A673 (cell line): ENCODE measurements at places on chromosomes 12 and 14. TPM values are rescaled to one million over a fixed set of nuclear protein-coding genes. Genes with fewer than 3 reads are reported as not detected.
A peak's percentile ranks its signal among the peaks of the same experiment; 100 is the strongest.

- DNase-seq, result no peak
These were observed 4.6 kb downstream of the TMEM120B start for GRCh38 chr12:121717041-121717699.

GRCh38 chr12:6620137-6620884 is 13.1 kb upstream of the CHD4 start:
- no peak for DNase-seq

DNA sequence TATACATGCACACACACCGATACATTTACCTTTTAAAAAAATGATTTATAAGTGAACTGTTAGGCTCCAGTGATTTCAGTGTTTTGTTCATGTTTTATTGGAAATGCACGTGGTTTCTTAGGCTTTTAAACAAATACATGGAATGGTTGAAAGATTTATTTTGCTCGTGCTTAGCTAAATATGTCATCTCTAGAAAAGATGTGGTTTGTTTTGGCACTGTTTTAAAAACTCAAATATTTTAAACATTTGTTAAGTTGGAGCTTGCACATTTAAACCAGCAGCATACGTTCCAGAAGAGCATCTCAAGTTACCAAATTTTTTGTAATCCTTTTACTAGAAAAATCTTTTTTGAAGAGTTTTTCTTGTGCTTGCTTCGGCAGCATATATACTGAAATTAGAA is 44.5 kb downstream of the FOXA1 start:
- DNase-seq, result no peak

Gene CALM1
- total RNA-seq, result 961 and 998 TPM in 2 replicates

- no peak for DNase-seq
These were observed 209.6 kb downstream of the CRADD start for GRCh38 chr12:93886533-93887511.

DNA sequence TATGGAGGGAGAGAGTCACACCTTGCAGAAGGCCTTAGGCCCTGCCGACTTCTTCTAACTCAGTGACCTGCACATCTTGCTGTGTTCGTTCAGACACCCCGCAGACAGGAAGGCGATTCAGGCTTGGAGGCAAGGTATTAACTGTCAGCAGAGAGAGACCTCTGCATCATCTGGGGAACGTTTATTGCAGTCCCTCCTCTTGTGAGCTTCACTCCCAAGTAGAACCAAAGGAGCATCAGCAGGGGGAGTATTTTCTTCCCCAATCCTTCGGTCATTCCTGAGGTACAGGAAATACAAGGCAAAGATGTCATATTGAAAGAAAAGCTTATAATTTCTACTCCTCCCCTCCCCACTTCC is 217.9 kb downstream of the CRADD start:
- DNase-seq, result no peak

Gene FOXA1
- total RNA-seq, result 4.3 and 7.5 TPM in 2 replicates

- no peak for DNase-seq
These were observed 1382.1 kb downstream of the AACS start for GRCh38 chr12:126447346-126447745.

Gene FGF6
- not detected in 2 replicates for total RNA-seq

Gene ERBB3
- 0.70 and 2.0 TPM in 2 replicates for total RNA-seq

DNA sequence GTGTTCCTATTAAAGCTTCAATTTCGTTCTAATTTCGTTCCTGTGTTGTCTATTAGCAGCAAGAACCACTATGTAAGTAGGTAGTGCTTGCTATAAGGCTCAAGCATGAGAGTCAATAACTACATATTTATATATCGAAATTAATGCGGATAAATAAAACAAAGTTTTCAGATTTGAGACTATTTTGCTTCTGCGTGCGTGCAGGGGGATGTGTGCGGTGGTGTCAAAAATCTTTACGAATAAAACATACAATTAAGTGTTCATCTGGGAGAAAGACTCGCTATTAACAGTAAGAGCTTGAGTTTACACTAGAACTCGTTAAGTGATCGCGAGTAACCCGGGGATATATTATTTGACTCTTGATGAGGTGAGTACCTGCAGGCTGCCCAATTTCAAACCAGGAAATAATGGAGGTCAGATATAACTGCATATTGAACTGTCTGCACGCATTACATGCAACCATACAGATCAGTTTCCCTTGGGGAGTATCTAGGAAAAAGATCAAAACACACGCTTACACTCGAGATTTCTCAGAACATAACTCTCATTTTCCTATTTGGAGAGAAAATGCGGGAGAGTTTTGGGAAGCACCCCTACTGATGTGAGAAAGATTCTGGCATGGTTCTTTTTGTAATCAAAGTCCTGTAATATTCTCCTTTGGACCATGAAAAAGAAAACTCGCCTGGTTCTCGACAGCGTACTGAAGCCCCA is 813 bp downstream of the TWF1 start:
- peak; percentile 22 for DNase-seq

Gene APAF1
- 24.2 and 28.4 TPM in 2 replicates for total RNA-seq

DNA sequence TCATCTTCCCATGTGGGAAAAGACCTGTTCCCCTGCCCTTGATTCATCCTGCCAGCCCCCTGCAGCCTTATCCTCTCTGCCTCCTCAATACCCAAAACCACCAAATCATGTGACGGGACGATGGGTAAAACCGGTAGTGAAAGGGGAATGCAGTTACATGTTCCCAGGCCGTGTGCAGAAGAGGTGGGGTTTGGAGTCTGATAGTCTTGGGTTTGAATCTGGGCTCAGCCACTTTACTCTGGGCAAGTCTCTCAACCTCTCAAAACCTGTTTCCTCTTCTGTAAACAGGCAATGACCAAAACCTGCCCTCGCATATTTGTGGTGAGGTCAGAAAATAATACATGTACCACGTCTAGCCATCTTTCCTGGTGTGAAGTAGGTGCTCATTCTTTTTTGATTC is 123.0 kb downstream of the PLXNC1 start:
- DNase-seq, result no peak
